CD4-positive, alpha-beta T cell treated with Interleukin-6 at 100 ng/mL for 8 hours (primary cell): ENCODE measurements at places on chromosomes 2 and 18.

DNA sequence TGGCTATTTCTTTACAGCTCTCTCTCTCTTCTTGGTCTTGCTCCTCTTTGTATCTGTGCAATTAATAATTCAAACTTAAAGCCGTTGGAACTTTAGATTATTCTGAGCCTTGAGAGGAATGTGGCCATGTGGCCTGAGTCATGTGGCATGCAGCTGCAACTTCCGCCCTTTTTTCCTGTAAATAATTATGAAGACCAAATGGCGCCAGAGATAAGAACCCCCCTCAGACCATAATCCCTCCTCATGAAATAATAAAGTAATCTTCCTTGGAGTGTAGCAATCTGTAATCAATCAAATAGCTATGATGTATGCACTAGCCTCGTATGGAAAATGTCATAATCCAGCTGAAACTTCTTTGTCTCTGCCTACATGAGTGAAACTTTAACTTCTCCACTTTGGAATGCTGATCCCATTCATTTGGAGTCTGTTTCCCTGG lies 13.5 kb upstream of the TWSG1 start:
- DNase-seq: no peak

DNA sequence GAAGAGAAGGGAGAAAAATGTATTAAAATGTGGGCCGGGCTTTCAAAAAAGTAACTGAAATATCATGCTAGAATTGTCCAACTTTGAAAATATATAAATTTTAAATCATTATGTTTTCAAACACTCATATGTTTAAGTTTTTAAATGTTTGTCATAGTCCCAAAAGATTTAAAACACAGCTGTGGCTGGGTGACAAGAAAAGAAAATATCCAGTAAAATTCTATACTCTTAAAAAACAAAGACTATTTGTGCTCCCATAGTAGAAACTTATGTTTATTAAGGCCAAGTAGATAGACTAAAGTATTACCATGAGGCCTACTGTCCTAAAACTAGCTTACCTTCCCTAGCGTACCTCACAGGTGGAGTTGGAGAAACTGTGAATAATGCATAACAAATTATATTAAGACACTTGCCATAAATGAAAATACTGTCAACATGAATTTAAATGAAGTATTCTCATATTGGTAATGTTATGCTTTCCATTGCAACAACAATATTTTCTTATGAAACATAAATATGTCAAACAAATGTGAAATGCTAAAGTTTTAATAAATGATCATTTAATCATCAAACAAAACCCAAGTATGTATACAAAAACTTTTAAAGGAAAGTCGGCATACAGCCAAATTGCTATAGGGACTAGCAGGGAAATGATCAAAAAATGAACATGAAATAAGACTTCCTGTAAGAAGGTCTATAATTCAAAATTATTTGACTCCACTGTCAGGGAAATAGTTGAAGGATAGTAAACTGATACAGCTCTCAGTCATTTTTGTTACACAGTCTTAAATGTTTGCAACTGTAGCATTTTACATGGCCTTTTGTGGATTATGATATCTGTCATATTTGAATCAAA lies 13.4 kb downstream of the MEIS1 start:
- DNase-seq: no peak

- no peak for DNase-seq
Observed at GRCh38 chr2:2728635-2729034, 397.6 kb upstream of the MYT1L start.

GRCh38 chr18:9737472-9738121 lies 29.5 kb downstream of the RAB31 start:
- DNase-seq: no peak

- no peak for DNase-seq
Observed at GRCh38 chr2:105375001-105375561, 23.8 kb downstream of the FHL2 start.

- no peak for DNase-seq
Observed at GRCh38 chr2:74103763-74104162, 43.9 kb downstream of the BOLA3 start.

GRCh38 chr2:9985531-9986328 lies 34.2 kb downstream of the GRHL1 start:
- no peak for DNase-seq
